ENCODE measurements at places on chromosomes 2 and 18.

- DNase-seq, result no peak
Measured at GRCh38 chr18:32749809-32750208, 23.0 kb downstream of the KLHL14 start.

GRCh38 chr2:239202836-239203235 lies 198.0 kb downstream of the HDAC4 start:
- DNase-seq, result no peak

DNA sequence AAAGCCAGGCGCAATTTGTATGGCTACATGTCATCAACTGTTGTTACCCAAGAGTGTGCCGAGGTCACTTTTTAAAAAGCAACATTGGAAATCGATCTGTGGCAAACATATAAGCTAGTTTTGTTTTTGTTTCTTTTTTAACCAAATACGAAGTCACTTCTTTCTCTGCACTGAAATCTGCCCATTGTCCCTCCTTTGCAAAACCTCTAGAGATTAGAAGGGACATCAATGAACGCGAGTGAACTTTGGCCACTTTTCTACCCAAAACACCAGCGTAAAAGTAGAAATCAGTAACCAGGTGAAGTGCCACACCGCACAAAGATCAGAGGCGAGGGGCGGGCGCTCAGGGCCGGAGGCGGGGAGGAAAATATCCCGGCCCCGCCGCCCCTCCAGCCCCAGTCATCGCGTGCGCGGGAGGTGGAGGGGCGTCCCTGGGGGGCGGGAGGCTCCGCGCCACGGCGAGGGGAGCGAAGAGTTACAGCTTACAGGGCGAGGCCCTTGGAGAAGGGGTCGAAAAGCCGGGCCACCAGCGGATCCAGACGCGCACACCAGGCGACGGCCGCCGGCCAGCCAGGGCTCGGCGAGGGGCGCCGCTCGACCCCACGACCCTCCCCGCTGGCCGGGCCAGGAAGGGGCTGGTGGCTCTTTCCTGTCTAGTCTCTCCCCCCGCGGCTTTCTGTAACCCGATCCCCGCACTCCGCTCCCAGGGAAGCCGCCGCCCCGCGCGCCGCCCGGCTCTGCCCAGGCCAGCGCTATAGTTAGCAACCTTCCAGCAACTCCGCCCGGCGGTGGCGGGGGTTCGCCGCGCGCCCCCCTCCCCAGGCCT lies 993 bp downstream of the RBMS1 start:
- DNase-seq, result peak; percentile 57

GRCh38 chr2:142868229-142868762 lies 9.2 kb upstream of the KYNU start:
- peak; percentile 86 for DNase-seq

GRCh38 chr18:41372046-41372665 lies 582.9 kb upstream of the PIK3C3 start:
- DNase-seq, result no peak

- DNase-seq, result no peak
Measured at GRCh38 chr2:81355436-81355835, 1050.9 kb upstream of the LRRTM1 start.

All from colonic mucosa (tissue), 4 donors.